ENCODE measurements at places on chromosomes 5 and 9.

GRCh38 chr9:129669141-129669718 is 3.8 kb downstream of the PRRX2 start:
- no peak for DNase-seq

DNA sequence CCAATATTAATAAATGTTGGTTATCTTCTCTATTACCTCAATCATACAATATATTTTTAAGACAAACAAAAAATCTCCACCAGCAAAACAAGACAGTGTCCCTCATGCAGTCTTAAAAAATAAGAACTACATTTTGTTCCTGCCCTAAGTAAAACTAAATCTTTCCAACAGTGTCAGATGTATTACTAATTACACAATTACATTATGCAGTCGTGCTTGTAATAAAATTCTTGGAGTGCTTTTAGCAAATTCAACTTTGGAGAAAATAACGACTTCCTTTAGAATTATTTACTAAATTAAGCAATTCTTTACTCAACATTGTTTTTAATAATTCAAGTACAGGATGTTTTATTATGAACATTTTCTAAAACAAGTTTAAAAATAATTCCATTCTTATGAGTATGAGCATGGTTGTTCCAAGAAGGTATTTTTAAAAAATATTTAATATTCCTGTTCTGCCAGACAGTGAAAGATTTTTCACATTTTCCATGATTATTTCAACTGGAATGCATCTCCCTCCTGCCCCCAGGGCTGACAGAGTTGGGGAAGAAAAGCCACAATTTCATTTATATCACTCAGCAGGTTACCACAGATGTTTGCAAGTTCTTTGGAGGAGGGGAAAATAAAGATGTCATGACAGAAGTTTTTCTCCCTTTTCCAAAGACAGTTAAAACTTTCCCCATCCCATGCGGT is 137.9 kb downstream of the FAM114A2 start:
- no peak for DNase-seq

DNA sequence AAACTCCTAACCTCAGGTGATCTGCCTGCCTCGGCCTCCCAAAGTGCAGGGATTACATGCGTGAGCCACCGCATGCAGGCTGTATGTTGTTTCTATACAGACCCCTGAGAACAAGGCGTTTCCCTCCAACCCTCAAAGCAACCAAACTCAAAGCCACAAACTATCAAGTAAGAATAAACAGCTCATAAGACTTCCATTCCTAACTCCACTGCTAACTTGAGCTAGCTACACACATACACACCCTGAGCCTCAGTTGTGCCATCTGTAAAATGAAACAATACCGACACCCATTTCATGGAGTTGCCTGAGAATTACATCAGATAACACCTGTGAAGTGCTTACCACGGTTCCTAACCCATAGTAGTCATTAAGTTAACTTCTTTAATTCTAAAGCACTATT is 70.8 kb downstream of the SERINC5 start:
- no peak for DNase-seq

- no peak for DNase-seq
These were observed 66.2 kb downstream of the ACTBL2 start for GRCh38 chr5:57416278-57416994.

- no peak for DNase-seq
These were observed 294.7 kb upstream of the DMRT1 start for GRCh38 chr9:546797-547223.

DNA sequence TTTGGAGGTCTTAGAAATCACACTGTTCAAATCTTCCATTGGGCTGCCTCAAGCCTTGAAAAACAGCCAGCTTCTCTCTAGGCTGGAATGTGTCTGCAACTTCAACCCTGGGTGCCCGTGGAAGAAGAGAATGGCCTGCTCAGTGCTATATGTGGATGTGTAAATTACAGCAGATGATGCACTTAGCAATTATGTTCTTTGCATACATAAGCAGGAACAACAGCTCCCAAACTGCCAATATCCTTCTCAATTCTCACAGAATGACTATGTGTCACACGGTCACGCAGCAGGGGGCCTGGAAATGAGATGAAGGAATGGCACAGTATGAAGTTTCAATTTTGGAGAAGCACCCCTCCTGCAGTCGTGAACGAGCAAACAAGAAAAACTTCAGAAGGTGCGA is 175.2 kb upstream of the SMARCA2 start:
- DNase-seq: no peak

DNA sequence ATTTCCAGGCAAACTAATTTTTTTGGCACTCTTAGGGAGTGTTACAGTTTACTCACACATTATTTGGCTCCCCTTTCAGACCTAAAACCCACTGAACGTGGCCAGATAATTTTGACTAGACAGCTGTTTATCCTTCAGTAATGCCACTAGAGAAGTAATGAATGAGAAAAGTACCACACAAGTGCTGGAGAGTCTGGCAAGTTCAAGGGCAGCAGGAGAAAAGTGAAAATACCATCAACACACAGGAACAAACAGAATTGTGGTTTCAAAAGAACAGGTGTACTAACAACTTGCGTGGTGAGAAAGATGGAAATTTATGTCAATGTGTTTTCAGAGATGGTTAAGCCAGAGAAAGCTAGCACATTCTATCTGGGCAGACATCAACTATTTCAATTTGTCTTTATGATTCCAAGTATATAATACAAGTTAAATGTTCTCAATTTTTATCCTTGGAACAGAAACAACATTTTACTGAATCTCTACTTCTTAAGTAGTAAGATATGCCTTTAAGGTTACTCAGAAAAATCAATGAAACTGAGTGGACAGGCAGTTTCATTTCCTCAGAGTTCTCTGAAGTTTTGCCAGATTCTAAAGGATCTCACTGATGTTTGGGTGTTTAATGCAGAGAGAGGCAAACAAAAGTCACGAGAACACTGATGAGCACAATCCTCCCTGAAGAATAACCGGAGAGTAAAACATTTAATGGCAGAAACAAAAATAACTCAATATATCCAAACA is 91.0 kb downstream of the ARSB start:
- DNase-seq: no peak

Measured in GM18507 (cell line).